LoVo (cell line): ENCODE measurements at places on chromosomes 7 and 10.

- no peak for DNase-seq
Observed at GRCh38 chr7:34487391-34488115, 170.5 kb upstream of the NPSR1 start.

- DNase-seq = no peak
Observed at GRCh38 chr10:96663797-96664196, 56.5 kb downstream of the PIK3AP1 start.

- no peak for DNase-seq
Observed at GRCh38 chr7:40965016-40965415, 737.9 kb downstream of the INHBA start.

DNA sequence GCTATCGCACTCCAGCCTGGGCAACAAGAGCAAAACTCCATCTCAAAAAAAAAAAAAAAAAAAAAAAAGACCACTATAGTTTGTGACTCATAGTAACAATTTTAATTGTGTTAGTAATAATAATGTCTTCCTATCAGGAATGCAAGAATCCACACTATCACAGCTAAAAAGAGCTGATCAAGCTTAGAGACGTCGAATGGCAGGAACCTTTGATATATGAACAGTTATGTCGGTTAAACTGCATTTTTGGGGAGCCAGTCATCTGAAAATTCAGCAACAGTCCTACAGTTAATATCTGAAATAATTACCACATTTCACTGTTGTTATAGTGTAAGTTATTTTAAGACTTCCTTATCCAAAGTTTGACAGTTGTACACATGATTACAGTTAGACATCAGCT lies 8.8 kb downstream of the PHYH start:
- no peak for DNase-seq

GRCh38 chr7:108308276-108308675 lies 148.0 kb downstream of the NRCAM start:
- no peak for DNase-seq

- DNase-seq = no peak
Observed at GRCh38 chr10:28160866-28161405, 141.9 kb downstream of the MPP7 start.
